Right ventricle myocardium superior (tissue), 1 donor: ENCODE measurements at places on chromosomes 7 and 10.
A peak's percentile ranks its signal among the peaks of the same experiment; 100 is the strongest.

GRCh38 chr7:116578526-116578925, 53.7 kb downstream of the CAV1 start:
- DNase-seq = no peak

GRCh38 chr10:23174074-23174976, 17.8 kb upstream of the PTF1A start:
- no peak for DNase-seq

DNA sequence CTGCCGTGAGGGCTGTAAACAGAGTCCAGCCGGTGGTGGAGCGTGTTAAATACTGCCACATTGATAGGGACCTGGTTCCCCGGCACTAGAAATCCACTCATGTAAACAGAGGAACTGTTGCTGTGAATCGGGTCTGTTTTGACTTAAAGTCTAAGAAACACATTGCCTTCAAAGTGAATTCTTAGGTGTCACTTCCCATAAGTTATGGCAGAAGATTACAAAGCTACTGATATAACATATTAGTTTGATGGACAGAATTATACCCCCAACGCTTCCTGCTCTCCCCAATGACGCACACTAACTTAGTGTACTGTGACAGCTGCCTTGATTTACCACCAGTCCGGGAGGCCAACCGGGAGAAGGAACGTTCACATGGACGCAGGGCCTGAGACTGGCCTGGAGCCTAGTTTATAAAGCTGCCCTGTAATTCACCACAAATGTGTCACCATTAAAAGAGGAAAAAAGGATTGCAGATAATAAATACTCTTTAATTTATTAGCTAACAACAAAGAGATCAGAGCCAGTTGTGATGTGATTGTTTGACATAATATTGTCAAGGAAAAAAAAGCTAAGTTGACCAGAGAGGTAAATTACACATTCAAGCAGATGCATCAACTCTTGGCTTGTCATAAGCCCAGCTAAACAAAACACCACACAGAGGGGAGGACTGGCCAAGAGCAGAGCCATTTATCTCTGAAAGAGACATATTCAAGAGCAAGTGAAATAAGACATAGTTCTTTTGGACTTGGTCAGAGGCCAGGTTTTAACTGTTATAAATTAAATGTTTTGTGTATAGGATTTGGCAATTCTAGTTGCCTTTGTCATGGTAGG, 820.6 kb downstream of the LRMDA start:
- no peak for DNase-seq

- no peak for DNase-seq
Measured at GRCh38 chr7:71995111-71995510, 417.0 kb downstream of the CALN1 start.

- no peak for DNase-seq
Measured at GRCh38 chr7:73768641-73769480, 1.2 kb downstream of the CLDN3 start.

DNA sequence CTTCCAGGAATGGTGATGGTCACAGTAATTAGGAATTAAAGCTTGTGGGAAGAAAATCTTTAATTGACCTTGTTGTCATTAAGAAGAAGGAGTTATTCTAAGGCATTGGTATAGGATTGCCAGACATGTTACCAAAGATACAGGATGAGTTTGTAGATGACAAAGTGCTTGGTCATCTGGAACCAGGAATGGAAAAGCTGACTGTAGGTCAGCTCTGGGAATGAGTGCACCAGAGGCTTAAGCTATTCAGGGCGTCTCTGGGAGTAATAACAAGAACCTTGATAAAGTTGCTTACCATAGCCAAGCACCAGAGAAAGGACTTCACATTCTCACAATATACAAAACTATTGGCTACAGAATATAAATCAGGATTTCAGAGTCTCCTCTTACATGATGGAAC, 89.0 kb downstream of the PHTF2 start:
- no peak for DNase-seq

DNA sequence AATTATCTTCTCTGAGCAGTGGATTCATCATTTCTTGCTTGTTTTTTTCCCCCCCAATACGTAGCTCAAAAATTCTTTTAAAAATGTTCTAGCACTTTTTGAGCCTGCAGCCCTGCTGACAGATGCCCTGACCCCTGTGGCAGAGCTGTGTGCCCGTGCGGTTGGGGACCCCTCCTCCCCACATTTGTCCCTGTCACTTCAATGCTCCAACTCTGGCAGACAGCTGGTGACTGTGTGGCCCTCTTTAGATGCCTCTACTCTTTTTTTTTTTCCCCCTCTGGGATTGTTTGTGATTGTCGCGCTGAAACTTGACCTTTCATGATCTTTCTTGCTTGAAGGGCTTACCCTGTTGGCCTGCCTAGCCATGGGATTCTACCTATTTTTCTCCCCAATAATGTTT, 214.1 kb downstream of the TMEM178B start:
- DNase-seq = no peak

GRCh38 chr7:25597946-25598345, 369.7 kb upstream of the NPVF start:
- peak; percentile 41 for DNase-seq
